NCI-H1092 treated with DMSO at 0.1 percent for 48 hours (cell line): ENCODE measurements at places on chromosomes 6 and 20.

GRCh38 chr6:19836799-19837510, at the start of gene ID4:
Gene ID4, plus strand, starts transcription at chr6:19837370. Its CDS starts 385 bp downstream, at chr6:19837755.
- peak; percentile 50 for DNase-seq

- DNase-seq: no peak
These were observed 98.6 kb upstream of the MRPS10 start for GRCh38 chr6:42315991-42316970.

GRCh38 chr6:93017213-93017612, 402.1 kb downstream of the EPHA7 start:
- DNase-seq: no peak

- no peak for DNase-seq
These were observed 479.5 kb downstream of the CD83 start for GRCh38 chr6:14597090-14597489.

DNA sequence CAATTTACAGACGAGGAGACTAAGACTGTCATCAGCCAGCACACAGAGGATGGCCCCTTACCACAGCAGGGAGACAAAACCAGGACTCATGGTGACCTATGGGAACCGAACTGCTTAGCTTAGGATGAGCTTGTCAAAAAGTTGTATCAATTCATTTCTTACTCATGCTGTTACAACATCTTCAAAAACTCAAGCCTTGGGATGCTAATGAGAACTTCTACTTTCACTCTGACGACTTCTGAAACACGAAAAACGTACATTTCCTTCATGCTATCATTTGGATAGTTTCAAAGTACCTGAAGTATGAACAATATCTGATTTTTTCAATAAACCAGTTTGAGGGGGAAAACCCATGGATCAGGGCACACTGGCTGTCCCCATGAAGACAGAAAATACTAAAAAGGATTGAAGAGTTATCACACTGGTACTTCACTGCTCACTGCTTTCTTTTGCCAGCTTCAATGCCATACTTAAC, 31.9 kb downstream of the HIVEP2 start:
- DNase-seq: no peak

- no peak for DNase-seq
These were observed 9.8 kb upstream of the TASP1 start for GRCh38 chr20:13648291-13649228.

GRCh38 chr6:16824845-16825685, 63.8 kb upstream of the ATXN1 start:
- no peak for DNase-seq

GRCh38 chr6:14284969-14285590, 167.5 kb downstream of the CD83 start:
- DNase-seq: no peak

GRCh38 chr6:74969591-74970267, 236.1 kb downstream of the COL12A1 start:
- DNase-seq: no peak

DNA sequence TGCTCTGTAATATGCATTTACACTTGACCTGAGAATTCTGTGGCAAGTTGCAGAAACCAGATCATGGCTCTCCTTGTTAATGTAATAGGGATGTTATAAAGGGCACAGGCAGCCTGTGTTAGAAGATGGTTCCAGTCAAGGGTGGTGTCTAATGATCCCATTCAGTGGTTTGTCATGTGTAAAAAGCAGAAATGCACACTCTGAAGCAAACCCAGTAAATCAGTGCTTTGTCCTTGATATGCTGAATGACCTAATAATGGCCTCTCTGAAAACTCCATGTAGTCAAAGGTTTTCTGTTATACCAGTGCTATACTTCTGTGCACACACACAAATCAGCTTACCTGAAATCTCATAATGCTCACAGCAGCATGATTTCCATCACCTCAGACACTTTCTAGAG, 66.2 kb downstream of the SOBP start:
- no peak for DNase-seq

DNA sequence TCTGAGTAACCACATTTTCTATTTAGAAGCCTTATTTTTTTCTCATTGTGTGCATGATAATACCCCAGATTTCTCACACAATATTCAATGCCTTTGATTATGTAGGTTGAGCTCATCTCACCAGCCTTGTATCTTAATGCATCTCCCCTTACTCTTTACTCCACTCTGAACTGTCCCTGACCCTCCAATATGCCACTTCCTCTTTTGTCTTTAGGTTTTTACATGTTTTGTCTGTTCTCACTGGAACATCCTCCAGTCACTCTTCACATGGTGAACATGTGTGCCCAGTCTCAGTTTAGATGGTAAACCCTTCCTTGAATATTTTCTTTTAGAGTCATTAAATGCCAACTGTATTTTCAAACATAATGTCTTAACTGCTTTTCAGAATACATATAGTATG, 392.9 kb upstream of the IMPG1 start:
- no peak for DNase-seq

GRCh38 chr20:22827916-22828315, 207.2 kb upstream of the SSTR4 start:
- DNase-seq: no peak

- DNase-seq: no peak
These were observed 4.9 kb upstream of the ADA start for GRCh38 chr20:44656448-44656847.

- no peak for DNase-seq
These were observed 8.7 kb downstream of the PLCG1 start for GRCh38 chr20:41145821-41146620.

DNA sequence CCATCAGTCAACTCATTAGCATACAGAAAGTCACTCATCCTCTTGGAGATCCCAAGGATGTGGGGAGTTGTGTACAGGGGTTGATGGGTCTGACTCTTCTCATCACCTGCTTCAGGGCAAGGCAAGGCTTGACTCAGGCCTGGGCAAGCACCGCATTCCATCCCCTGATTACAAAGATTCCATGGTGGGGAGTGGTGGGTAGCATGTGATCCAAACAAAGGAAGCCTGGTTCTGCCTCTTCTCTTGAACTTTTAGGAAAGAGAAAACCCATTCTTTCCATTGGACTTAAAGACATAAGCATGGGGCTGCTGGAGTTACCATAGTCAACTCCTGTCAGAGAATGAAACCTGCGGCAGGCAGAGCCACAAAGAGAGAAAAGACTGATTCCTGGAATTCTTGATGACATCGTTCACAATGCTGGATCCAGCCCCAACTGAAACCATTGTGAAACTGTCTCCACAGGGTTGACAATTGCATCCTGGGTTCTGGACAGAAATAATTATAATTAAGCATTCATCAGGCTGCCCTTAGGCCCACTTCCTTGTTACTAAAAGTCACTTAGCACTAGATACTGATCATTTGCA, 235.8 kb upstream of the KCNG1 start:
- DNase-seq: no peak

GRCh38 chr6:132131758-132132157, 180.6 kb upstream of the CCN2 start:
- DNase-seq: no peak

GRCh38 chr20:37494796-37495195, 26.3 kb upstream of the NNAT start:
- DNase-seq: no peak

- DNase-seq: no peak
These were observed 42.2 kb downstream of the ZNF292 start for GRCh38 chr6:87197547-87197946.

DNA sequence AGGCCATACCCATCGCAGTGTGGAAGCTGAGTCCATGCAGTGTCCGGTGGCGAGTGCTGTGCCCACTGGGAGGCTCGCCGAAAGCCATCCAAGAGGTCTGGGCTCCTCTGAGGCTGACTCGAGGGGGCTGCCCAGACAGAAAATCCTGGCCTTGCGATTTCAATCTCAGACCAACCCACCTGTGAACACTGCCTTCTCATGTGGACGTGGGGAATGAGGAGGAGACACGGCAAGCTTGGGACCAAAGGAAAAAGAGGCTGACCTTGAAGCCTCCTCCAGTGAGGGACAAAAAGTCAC, 157.2 kb upstream of the AFDN start:
- no peak for DNase-seq

DNA sequence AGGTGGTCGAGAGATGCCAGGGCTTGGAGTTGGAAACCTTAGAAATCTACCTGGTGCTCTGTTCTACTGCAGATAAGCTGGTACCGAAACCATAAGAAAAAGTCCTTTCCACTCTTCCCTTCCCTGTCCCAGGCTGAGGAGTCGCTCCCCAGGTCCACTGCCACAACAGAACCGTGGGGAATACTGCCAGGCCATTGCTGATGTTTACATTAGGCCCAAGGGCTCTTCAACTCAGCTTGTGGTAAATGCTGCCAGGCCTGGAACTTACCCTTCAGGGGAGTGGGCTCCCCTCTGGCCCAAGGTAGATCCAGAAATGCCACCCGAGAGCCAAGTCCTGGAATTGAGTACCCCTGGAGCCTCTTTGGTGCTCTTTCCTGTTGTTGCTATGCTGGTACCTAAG, 388.4 kb downstream of the ESR1 start:
- no peak for DNase-seq

DNA sequence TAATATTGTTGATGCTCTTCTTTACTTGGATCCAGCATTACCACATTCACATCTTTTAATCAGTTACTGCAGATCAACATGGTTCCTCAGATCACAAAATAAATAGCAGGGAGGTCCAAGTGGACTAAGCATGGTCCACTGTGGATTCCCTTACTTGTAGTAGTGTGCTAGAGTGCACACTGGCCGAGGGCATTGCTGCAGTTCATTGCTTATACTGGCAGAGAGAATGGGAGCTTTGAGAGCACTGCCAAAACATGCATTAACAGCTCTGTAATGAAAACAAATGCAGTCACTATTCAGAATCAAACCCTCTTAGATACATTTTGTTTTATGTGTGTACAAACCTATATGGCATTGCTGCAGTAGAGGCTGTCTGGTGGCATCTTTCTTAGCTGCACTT, 471.5 kb downstream of the CD109 start:
- DNase-seq: no peak

GRCh38 chr6:164010441-164011103, 596.1 kb downstream of the QKI start:
- DNase-seq: no peak

- DNase-seq: no peak
These were observed 2.0 kb downstream of the CLIC1 start for GRCh38 chr6:31734247-31734820.

GRCh38 chr6:105880030-105880492, 206.1 kb upstream of the PRDM1 start:
- no peak for DNase-seq

DNA sequence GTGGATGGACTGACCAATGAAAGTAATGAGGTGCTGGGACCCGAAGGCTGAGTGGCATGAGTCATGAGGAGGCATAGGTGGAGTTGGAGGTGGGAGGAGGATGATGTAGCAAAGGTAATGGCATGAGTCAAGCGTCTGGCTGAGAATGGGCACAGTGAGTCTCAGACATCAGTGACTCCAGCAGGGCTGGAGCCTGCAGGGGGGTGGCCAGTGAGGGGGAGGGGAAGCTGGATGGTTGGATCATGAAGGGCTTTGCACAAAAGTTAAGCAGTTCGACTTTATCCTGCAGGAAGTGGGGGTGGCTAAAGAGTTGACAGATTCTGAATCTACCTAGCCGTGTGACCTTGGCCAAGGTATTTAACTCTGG, 99.0 kb upstream of the IYD start:
- DNase-seq: no peak

DNA sequence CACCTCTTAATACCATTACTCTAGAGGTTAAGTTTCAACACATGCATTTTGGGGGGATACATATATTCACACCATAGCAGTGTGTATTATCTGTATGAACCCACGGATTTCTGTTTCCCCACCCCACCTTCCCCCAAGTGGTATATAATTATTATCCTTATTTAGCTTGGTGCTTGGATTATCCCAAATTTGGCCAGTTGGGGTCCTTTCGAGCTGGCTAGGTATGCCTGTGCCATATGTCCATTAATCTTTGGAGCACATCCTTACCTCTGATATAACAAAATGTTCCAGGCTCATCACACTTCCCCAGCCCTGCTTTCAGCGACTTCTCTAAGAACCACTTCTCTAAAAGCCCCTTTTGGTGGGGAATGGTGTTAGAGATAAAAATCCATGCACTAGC, 118.7 kb upstream of the MLIP start:
- no peak for DNase-seq

- no peak for DNase-seq
These were observed 535 bp downstream of the NCR2 start for GRCh38 chr6:41335943-41336342.

- no peak for DNase-seq
These were observed 25.7 kb downstream of the TTI1 start for GRCh38 chr20:38007526-38007925.

DNA sequence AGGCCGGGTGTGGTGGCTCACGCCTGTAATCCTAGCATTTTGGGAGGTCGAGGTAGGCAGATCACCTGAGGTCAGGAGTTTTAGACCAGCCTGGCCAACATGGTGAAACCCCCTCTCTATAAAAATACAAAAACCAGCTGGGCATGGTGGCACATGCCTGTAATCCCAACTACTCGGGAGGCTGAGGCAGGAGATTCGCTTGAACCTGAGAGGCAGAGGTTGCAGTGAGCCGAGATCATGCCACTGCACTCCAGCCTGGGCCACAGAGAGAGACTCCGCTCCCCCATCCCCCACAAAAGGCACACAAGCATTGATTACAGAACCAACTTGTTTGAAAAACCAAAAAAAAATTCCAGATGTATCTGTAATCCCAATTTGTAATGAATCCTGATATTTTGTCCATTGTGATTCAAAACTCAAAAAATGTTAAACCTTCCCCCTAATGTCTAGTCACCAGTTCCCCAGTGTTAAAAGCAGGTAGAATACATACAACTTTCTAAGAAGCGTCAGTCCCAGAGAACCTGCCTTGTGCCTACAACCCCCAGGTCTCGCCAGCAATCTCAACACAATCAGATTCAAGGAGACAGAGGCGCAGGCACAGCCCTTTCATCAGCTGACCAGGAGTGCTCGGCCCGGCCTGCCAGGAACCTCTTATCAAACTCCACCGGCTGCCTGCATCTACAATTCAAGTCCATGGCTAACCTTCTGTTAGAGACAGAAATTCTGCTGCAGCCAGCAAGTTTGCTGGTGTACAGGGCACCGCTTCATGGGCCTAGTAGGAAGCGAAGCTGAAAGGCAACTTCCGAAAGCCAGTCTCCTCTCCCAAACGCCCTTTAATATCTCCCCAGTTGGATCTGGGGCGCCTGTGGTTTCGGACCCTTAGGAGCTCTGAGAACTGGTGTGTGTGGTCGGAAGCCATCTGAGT, 2.1 kb downstream of the EZR start:
- peak; percentile 40 for DNase-seq

DNA sequence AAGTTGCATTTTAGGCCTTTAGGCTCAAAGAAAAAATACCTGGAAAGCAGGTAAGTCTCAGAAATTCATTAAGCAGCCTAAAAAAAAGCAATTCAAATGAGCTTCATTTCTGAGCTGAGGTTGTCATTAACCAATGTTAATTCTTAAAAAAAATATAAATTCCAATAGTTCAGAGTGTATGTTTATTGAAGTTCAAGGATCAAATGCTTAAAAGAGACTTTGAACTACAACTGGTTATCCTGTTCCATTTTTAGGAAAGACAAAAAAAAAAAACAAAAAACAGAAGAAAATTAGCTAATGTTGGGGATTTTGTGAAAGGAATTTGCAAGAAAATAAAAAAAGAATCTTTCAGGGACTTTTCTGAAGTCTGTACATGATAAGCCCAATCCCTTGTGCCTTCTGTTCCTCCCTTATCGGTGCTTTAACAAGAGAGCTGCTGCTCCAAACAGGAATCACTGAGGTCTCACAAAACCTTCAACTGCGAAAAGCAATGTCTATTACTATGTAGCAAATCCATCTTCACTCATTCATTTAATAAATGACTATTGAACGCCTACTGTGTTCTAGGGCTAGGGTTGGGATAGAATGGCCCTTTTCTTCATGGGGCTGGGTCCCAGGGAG, 90.3 kb downstream of the FOXF2 start:
- no peak for DNase-seq
